ENCODE measurements at places on chromosomes 16 and 17.

GRCh38 chr16:85663891-85664321, 24.8 kb downstream of the GINS2 start:
- DNase-seq: no peak

DNA sequence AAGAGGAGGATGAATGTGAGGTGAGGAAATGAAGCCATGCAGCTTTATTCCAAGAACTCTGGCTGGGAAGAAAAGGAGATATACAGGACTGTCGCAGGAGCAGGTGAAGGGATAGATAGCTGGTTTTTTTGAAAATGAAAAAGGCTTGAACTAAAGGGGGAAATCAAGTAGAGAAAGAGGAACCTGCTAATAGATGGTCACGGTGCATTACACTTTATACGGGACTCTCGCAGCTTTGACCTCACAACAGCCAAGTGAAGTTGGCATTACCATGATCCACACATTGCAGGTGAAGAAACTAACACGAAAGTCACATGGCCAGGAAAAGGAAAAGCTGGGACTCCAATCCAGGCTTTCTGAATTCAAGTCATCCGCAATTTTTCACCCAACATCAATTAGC, 86.9 kb downstream of the HS3ST2 start:
- no peak for DNase-seq

GRCh38 chr16:78563905-78564304, 464.5 kb downstream of the WWOX start:
- DNase-seq: no peak

DNA sequence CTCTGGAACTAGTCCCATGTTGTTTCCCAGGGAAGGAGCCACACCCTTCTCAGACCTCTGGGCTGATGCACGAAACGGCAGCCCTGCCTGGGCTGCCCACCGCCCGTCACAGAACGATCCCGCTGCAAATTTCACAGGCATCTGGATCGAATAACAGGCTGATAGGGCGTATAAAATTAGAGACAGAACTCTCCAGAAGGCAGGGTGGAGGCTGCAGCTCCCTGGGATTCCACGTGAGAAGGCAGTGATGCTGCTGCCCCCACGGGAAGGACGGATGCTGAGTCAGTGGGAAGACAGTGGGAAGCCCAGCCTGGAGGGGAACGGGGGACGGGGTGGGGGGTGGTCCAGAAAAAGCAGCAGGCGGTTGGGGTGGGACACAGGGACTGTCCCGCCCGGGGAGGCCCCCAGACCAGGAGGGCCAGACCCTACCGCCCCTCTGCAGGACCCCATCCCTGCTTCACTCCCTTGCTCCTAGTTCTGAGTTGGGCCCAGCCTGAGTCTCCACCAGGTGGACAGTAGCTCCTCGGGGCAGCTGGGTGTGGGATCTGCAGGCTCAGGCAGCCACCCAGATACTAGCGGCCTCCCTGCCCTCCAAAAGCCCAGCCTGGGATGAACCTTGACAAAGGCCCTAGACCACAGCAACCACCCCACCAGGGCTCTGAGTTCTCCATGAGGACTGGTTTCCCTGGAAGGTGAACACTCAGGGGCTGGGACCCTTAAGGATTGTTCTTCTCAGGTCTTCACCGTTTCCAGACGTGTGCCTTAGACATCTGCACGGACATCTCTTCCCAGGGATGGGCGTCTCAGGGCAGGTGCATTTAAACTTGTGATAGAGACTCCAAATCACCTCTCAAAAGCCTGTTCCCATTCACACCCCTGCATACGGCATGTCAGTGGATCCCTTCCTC, 117.8 kb downstream of the METRNL start:
- no peak for DNase-seq

GRCh38 chr16:30027588-30028437, 3.3 kb downstream of the TLCD3B start:
- DNase-seq: no peak

GRCh38 chr17:63165400-63165799, 199.4 kb downstream of the TANC2 start:
- DNase-seq: no peak

- peak; percentile 11 for DNase-seq
Observed at GRCh38 chr17:48636177-48637018, 10.2 kb upstream of the HOXB9 start.

GRCh38 chr16:86227801-86228200, 282.5 kb upstream of the FOXF1 start:
- no peak for DNase-seq

- DNase-seq: no peak
Observed at GRCh38 chr17:53721101-53721500, 101.6 kb upstream of the KIF2B start.

- DNase-seq: no peak
Observed at GRCh38 chr17:62870552-62870971, 62.4 kb upstream of the MARCHF10 start.

- no peak for DNase-seq
Observed at GRCh38 chr16:67525176-67525860, 3.3 kb upstream of the RIPOR1 start.

DNA sequence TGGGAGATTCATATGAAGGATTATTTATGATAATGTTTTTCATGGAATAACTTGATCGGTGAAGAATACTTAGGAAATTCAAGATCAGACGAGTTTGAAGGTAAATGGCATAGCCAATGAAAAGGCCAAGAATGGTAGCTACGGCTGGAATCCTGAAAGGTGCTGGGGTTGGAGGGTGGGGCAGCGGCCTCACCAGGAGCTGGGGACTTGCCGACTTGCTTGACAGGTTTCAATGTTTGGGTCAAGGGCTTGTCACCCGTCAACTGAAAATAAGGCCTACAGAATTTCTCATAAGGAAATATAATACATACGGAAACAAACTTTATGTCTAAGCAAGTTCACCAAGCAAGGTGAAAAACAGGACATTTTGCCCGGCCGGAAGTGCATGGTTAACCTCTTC, 9.9 kb downstream of the CRYM start:
- DNase-seq: no peak

DNA sequence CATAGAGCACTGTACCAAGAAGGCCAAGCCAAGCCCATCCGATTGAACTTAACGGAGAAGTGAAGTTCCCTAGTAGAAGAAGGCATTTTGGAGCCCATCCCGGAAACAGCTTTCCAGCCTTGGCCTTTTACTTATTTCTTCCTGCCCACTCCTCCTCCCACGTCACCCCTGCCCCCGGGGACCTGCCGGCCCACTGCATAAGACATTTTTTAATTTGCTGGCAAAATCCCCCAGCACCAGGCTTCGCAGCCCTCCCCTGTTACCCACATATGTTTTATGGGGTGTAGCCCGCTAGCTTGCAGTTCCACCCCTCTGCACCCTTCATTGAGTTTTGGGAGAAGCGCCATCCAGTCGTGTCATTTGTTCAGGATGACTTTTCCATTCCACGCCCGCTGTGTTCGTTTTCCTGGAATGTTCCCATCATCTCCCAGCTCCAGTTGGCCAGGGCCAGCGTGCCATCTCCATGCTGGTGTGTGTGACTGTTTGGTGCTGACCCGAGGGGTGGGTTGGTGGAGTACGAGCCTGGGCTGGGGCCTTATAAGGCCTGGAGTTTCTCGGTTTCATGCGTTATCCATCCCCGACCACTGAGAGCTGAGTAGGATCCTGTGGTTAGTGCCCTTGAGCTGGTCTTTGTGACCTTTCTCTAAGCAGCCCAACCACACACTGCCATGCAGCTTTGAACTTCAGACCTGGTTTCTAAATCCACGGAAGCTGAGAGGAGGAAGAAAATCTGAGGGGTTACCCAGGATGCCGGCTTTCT, 20.0 kb upstream of the TBX2 start:
- DNase-seq: no peak

- DNase-seq: no peak
Observed at GRCh38 chr16:3509470-3509928, 8.7 kb downstream of the CLUAP1 start.

DNA sequence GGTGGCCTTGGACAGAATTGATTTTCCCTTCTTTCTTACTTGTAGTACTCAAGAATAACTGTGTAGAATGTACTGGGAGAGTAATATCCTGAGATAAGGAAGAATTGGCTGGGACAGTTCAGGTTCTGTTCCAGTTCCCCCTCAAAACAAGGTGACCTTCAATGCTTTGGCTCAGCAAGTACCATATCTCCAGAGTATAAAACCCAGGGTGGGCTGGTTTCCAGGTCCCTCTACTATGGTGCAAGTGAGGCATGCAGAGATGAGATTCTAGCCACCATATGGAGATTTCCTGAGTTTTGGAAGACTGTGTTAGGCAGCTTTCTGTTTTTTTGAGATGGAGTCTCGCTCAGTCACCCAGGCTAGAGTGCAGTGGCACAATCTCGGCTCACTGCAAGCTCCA, 18.1 kb upstream of the DLX3 start:
- DNase-seq: no peak

- DNase-seq: no peak
Observed at GRCh38 chr16:20064931-20065330, 8.8 kb downstream of the GPR139 start.

DNA sequence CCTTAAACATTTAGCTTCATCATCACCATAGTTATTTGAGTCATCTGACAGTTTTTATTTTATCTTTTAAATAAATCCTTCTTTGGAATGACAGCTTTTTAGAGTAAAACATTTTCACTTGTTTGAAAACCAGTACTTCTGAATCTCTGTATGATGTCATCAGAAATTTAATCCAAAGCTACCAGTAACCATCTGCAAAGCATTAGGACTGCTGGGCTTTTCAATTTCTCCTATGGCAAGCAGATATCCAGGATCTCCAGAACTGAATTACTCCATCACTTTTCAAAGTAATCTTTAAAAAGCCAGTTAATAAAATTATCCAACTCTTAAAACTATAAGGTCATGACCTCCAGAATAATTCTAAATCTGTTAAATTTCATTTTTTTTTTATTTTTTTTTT, 51.5 kb downstream of the CHCT1 start:
- no peak for DNase-seq

GRCh38 chr16:87188104-87188503, 129.1 kb downstream of the C16orf95 start:
- DNase-seq: no peak

GRCh38 chr17:29292992-29293889, 707 bp downstream of the NUFIP2 start:
- DNase-seq: peak; percentile 51

DNA sequence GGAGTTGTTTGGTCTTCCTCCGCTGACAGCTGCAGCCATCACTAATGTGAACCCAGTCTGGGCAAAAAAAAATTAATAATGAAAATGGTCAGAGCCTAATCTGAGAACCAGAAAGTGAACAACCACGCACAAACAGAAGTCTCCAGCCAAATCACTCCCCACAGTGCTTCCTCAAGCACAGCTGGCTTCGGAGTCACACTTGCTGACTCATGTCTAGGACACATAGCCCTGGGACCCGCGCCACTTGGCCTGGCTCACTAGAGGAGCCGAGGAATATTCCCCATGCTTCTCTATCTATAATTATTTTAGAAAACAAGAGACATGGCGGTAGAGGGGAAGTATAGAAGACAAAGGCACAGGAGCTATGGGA, 109.1 kb downstream of the ZFHX3 start:
- no peak for DNase-seq

DNA sequence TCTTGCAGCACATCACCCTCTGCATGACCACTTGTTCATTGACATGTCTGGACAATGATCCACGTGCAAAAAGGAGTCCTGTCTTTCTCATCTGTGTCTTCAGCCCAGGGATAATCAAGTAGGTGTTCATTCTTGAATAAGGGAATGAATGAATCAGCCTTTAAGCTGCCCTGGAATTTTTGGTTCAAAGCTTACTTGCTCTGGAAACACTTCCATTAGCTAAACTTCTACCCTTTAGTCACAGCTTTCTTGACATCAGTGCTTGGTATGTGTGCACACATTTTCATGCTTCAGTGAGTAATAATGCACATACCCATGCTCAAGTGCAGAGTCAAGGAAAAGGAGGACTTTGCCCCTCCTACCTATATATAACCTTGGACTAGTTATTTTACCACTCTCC, 103.0 kb upstream of the CDH13 start:
- no peak for DNase-seq

Data from dorsolateral prefrontal cortex (tissue), 122 donors.